NCI-H524 (cell line): ENCODE measurements at places on chromosomes 7 and 10.

DNA sequence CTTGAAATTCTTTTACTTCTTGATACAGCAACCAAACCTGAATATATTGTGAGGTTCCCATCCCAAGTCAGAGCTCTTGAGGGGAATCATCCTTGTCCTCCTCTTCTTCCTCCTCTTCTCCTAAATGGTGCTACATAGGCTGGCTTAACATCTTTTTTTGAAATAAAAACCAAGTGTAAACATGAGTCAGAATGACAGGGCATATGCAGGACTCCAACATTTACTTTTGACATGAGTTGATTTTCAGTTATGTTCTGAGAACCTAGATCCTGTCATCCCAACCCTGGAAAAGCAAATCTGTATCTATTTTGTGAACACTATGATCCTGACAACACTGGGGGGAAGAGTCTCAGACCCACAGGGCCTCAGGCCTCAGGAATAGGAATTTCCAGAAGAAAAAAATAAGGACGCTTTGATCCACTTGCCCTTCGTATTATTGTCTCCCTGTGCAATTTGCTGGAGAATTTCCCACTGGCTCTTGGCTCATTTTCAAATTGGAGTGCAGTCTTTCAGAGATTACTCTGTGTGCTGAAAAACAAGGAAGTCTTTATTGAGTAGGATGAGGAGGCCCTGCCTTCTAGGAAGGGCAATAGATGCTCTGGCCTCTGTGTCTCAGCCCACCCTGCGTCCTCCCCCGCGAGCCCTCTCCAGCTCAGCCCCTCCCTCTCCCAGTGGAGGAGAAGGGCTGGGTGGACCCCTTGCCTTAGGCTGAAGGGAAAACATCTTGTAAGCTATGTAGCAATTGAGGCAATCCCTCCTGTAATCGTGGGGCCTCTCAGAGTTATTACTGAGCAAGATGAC is 121.6 kb downstream of the CREB5 start:
- no peak for DNase-seq

DNA sequence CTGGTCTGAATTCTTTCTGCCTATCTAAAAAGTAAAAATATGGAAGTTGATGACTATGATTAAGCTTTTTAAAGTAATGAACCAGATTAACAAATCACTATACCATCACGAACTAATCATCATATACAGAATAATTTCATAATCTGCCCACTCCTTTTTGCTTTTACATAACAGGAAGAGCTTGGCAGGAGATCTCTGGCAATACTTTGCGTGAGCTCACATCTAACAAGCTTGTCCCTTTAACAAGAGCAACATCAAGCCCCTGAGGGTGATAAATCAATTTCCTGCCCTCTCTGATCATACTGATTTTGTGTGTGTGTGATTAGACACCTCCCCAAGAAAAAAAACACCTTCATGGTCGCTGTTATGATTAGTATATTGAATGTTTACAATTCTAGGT is 143.5 kb upstream of the ASAH2 start:
- no peak for DNase-seq

- DNase-seq, result no peak
Measured at GRCh38 chr7:114818501-114818900, 103.4 kb upstream of the MDFIC start.

GRCh38 chr7:110650328-110650727 is 440.6 kb upstream of the LRRN3 start:
- no peak for DNase-seq

DNA sequence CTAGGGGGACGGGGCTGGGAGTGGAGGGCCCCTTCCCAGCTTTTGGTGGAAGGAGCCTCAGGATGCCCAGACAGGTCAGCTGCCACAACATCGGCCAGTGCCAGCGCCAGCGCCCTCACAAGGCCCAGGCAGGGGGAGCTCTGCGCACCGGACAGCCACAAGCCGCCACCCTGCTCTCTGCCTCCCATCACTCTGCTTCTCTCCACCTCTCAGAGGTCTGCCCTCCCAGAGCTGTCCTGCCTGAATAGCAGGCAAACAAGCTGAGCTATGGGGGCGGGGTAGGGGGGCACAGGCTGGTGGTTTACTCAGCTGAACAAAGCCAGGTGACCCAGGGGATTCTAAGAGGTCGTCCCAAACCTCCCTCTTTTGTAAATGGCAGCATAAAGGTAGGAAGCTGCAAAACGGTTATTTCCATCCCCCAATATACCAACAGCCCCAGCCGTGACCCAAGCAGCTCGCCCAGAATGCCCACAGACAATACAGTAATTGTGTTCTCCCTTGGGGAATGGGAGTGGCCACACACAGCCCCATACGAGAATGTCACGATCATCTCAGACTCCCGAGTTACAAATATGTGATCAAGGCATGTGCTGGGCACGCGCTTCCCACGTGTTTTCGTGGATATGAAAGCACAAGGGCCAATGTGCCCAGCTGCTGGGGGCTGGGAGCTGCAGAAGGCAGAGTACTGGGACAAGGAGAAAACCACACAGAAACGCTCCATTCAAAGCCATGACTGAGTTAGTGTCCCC is 19.7 kb downstream of the FAM53B start:
- DNase-seq, result no peak

DNA sequence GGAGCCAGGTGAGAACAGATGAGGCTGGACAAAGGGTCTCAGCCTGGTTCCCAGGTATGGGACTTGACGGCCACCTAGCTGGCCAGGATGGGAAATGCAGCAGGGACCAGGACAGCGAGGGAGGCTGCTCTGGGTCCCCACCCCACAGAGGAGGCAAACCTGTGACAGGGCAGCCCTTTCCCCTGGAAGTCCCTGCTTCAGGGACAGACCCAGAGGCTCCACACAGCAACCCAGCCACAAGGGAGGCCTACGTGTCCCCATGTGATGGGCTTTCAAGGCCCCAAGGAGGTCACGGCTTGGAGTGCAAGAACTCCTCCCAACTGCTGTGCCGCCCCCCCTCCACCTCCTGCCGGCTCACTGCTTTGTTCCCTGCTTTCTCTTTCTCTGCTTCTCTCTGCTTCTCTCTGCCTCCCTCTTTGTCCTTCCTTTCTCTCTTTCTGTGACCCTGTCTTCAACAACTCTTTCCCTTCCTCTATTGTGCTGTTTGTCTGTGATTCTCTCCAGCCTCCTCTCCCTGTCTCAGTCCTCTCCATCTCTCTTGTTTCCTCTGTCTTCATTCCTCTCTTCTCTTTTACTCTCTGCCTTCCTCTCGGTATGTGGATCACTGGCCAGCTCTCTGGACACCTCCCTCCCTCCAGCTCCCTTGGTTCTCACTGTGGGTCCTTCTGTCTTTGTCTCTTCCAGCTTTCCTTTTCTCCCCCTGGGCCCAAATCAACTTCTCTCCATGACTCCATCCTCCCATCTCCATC is 9.6 kb upstream of the EIF5AL1 start:
- DNase-seq, result no peak

DNA sequence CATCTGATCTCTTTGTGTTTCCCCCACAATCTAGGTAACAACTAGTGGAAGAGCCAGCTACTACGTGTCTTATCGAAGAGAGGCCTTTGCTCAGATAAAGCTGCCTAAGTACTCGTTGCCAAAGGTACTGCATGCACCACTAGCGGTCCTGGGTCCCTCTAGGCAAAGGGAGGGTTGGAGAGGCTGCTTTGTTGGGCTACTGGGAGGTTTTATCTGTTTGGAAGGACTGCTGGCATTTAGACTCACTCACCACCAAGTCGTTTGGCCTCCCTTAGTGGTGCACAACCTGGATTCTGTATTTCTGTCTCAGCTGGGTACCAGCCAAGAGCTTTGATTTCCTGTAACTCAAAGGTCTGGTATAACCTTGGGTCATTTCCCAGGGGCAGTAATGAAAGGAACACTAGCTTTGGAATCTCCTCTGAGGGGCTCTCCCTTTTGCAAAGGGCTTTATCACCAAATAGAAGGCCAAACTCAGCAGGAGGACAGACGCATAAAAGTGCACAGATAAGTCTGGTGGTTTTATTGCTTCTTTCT is 498.3 kb downstream of the SORCS3 start:
- no peak for DNase-seq

DNA sequence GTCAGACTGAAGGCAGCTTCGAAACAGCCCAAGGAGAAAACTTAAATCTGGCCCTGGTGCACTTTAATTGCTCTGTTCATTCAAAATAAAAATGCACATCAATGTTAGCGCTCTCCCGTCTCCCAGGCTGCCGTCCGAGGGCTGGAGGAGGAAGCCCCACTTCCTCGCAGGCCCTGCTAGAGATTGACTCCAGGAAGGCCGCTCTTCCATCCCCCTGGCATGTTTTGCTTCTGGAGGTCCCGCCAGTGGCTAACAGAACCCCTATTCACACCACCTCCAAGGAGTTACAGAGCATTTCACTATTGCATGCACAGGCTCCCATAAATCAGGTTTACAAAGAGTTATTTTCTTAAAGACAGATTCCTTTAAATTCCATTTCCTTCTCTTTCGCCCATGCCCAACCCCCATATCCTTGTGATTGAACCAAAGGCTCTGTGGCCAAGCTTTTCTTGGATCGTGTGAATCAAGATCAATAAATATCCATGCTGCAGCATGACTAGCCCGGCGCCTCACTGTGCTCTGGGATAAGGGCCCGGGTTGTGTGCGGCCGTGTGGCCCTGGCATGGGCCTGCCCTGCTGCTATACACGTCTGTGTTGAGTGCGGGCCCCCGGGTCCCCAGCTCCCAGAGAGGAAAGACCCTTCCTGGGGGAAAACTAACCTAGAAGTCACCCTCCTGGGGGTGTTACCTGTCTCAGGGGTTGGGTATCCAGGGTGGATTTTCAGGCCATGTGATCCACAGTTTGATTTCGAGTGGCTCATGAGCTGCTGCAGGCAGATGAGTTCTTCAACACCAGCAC is 118.7 kb upstream of the GDF10 start:
- DNase-seq, result no peak

- DNase-seq, result no peak
Measured at GRCh38 chr7:40978047-40978446, 724.8 kb downstream of the INHBA start.

DNA sequence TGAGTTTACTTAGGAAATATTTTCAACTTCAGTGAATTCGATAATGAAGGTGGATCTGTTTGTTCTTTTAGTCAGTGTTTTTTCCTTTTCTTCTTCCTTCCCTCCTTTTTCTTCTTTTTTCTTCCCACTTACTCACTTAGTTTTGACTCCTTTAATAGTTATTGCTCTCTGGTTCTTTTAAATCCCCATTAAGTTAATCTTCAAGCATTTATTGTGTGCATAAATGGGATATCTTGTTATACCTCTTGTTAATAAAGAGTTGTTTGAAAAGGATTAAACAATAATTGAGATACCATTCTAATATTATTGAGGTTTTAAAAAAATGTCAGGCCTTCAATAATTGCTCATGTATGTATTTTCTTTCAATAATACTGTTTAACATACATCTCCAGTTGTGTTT is 19.5 kb downstream of the STAM start:
- no peak for DNase-seq

DNA sequence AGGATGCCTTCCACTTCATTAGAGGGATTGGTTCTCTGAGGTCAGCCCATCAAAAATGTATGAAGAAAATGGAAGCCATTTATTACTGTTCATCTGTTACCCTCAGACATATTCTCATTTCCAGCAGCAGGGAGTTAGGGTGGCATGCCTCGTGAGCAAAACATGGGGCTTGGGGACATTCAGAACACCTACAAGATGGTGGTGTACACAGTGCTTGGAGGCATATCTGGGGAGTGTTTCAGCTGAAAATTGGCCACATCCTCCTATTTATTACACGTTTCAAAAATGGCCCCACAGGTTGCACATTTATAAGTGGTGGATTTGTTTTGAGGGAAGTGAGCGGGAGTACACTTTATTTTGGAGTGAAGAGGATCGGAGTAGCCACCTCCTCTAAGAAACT is 93.4 kb downstream of the SPAG6 start:
- no peak for DNase-seq

- DNase-seq, result no peak
Measured at GRCh38 chr7:141251957-141252356, 178.1 kb downstream of the TMEM178B start.

DNA sequence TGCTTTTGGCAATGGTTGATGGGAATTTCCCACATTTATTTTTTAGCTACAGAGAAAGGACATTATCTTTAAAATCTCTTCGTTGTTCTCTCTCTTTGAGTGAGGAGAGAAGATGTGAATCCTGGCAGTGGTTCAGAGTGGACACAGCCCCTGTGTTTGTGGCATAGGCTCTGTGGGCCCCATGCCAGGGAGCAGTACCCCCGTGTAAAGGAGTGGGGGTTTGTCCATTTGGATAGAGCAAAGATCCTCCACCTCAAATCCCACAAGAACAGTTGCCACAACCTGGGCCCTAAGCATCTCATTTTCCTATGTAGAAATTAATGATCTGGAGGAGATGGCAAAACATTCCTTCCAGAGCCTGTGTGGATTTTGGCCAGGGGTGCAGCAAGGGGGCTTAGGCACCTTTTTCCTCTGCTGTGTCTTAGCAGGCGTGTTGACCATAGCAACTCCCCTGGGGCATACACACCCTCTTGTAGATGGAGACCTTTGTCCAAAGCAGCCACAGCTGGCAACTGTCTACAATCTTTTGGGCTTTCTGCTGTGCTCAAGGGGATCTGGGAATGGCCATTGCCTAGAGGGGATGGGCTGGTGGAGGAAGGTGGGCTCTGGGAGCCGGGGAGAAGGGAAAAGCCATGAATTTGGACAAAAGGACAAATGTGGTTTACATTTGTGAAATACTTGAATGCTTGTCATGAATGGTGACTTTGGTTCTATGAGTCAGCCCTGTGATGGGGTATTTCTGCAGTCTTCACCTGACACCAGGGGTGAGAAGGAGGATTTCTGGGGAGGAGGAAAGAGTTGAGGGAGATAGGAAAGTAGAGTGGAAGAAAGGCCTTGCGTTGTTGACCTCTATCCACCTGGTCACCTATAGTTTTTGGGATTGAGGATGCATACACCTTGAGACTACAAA is 92.0 kb downstream of the TCF7L2 start:
- DNase-seq, result no peak

DNA sequence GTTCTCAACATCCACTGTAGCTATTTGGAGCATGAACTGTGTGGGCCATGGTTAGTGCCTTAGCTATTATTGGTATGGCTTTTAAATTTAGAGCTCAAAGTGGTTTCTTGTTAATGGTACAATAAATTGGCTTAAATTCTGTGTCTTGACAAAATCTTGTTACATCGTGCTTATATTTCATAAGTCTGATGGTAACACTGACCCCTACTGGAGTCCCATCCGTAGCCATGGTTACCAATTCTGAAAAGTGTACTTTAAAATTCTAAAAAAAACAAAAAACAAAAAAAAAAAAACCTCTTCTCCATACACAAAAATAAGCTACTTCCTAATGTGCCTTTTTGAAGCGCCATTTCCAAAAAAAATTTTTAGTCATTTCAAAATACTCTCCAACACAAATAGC is 6.4 kb upstream of the RPP30 start:
- no peak for DNase-seq

DNA sequence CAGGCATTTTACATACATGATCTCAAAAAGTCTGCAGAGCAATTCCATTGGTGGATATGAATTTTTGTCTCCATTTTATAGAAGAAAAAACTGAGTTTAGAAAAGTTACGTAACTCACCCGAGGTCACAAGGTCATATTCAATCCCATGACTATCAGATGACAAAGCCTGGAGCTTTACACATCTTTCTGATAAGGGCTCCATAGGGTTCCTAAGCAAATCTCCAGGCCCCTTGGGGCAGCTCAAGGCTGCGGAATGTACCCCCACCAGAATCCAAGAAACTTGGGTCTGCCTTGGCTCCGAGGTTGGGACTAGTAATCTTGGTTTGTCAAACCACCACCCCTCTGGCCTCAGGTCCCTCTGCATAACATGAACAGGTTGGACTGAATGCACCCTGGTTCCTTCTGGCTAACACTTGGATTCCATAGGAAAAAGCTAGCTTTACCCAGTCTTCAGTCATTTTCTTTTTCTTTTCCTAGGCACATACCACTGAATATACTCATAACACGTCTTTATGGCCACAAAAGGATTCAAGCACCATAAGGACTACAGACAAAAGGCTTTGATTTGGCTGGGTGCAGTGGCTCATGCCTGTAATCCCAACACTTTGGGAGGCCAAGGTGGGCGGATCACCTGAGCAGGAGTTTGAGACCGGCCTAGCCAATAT is 55.5 kb downstream of the PIP4K2A start:
- DNase-seq, result no peak
